ENCODE measurements at places on chromosomes 3 and 15.

- DNase-seq: no peak
These were observed 1097.6 kb upstream of the CFAP20DC start for GRCh38 chr3:60147249-60147950.

DNA sequence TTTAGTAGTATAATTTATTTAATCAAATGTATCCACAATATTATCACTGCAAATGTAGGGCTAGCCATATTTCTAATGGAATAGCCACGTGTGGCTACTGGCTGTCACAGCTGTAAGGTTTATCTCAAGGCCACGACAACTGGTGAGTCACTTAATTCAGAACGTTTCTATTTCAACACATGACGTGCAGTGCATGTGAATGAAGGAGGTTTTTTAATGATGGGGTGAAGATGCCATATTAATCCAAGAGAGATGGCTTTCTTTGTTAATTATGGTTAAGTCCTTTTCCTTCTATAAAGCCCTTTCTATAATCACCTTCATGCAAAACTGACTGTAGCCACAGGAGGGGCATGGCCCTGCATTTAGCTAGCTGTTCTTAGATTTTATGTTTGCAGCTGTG is 212.0 kb downstream of the FEZF2 start:
- DNase-seq: peak; percentile 21

GRCh38 chr3:70882104-70882503 is 569.7 kb upstream of the MDFIC2 start:
- no peak for DNase-seq

GRCh38 chr3:151315136-151315535 is 1.5 kb downstream of the GPR87 start:
- DNase-seq: no peak

- DNase-seq: peak; percentile 77
These were observed 288.6 kb downstream of the UACA start for GRCh38 chr15:70474471-70475406.

DNA sequence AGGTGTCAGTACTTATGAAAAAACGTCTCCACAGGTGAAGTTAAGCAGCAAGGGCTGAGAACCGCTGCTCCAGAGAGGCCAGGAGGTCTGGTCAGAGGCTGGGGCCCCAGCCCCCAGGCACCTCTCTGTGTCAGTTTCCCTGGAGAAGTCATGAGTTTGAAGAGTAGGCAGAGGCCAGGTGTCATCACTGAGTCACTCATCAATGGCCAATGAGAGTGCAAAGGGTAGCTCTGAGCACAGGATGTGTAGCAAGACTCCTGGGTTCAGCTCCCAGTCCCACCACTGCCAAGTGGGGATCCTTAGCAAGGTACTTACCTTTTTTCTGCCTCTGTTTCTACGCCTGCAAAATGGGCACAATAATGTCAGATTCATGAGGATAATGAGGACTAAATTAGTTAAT is 47.9 kb downstream of the CORO2B start:
- no peak for DNase-seq

GRCh38 chr15:40149339-40149738 is 11.5 kb upstream of the BUB1B start:
- DNase-seq: no peak

GRCh38 chr3:42655980-42656679 is 2.6 kb downstream of the ZBTB47 start:
- no peak for DNase-seq

- no peak for DNase-seq
These were observed 207.5 kb downstream of the CADPS start for GRCh38 chr3:62667714-62668113.

DNA sequence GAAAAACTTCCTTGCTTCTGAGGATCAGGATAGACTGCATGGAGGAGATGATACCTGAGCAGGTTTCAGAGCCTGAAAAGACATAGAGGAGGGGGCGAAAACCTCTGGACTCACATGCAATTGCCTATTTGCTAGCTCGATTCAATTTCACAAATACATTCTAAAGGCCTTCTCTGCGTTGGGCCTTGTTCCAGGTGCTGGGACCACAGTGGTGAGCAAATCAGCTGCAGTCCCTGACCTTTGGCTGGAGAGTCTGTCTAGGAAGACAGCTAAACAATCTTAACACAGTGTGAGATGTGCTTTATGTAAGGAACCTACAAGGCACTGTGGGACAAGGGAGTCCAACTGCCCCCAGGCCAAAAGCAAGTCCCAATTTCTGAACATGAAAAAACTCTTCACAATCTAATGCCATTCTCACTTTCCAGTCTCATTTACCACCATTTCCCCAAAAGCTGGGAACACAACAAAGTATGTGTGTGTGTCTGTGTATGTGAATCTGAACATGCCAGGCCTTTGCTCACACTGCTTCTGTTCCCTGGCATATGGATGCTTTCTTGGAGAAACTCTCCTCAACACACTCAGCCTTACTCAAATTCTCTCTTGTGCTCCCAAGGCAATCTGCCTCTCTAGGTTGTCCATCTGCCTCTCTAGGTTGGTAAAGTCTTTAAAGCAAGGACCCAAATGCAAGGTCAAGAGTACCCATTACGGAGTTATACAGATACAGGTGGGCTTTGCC is 2.1 kb upstream of the PCCB start:
- DNase-seq: no peak

- no peak for DNase-seq
These were observed 215.3 kb upstream of the TOPAZ1 start for GRCh38 chr3:44026220-44026865.

GRCh38 chr3:4581124-4581424 is 87.9 kb downstream of the ITPR1 start:
- no peak for DNase-seq

DNA sequence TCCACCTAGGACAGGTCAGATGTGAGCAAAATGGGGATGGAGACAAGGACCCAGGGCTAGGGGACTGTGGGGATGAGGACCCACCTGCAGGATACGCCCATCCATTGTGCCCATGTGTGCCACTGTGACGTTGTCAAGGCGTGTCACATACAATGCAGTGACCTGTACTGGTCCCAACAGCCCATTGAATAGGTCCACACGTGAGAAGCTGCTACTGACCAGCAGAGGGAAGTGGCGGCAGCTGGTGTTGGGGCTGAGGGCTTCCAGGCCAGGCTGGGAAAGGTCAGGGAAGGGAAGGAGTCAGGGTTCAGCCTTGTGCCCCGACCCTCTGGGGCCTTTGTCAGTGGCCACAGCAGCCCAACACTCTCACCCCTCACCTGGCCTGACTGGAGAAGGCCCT is 4.7 kb downstream of the MST1R start:
- DNase-seq: no peak

DNA sequence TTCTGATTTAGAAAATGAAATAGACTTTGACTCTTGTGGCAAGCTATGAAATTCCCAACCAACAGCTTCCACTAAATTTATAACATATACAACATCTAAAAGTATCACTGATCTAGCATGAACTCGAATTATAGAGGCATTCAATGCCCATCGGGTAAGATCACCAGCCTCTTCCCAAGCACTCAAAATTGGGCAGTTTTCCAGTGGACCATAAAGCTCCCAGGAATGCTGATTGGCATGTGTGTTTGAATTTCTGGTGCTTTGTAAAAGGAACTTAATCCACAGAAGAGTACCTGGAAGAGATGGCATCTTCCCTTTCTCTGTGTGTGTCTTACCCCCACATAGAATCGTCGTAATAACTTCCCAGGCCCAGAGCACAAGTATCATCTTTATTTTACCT is 10.0 kb downstream of the LRTM1 start:
- no peak for DNase-seq

GRCh38 chr3:115146418-115147328 is at the start of gene ZBTB20:
Gene ZBTB20 (minus strand): TSS chr3:115147288.
- peak; percentile 36 for DNase-seq

DNA sequence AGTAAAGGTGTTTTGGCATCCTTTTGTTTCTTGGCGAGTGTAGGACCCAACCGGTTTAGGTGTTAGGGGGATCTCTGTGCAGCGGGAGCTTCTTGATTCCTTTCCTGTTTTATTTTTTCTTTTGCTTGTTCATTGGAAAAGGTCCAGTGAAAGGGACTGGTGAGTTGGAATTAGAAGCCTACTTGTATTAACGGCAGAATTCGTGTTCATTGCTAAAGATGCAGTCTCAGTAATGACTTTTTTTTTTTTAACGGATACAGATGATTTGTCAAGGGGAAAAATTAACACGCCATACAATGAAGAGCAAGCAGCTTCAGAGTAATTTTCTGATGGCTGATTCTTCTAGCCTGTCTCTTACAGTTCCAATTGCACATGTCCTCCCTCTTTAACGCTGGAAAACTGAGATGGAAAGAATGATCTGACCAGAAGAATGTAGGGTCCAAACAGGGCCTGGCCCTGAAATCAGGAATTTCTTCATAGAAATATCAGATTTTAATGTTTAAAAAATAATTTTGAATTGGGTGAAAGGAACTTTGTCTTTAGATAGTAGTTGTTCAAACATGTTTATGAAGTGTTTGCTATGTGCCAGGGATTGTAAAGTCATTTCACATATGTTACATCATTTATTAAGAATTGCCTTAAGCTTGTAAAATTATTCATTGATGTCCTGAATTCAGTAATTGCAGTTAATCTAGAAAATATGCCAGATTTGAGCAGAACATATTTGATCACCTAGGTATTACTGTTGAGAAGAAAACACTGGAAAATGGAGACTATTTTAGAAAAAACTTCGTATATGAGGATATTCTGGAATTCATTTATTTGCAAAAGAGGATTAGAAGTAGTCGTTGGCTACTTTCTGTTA is 1.4 kb downstream of the MAPK6 start:
- no peak for DNase-seq

- no peak for DNase-seq
These were observed 3.9 kb downstream of the PLA2G4E start for GRCh38 chr15:42016971-42017370.

All from NCI-H460 (cell line).